NCI-H1417 (cell line): ENCODE measurements at places on chromosomes 3 and 15.

- DNase-seq: no peak
Measured at GRCh38 chr15:32664796-32665195, 23.3 kb downstream of the SCG5 start.

- no peak for DNase-seq
Measured at GRCh38 chr3:60325610-60326170, 925.6 kb downstream of the FHIT start.

GRCh38 chr15:63395730-63396151 lies 14.1 kb upstream of the CA12 start:
- DNase-seq: no peak

GRCh38 chr3:44510000-44510368 lies 32.5 kb upstream of the ZNF445 start:
- no peak for DNase-seq

GRCh38 chr3:117580806-117581205 lies 871.2 kb downstream of the TUSC7 start:
- DNase-seq: no peak

- peak; percentile 21 for DNase-seq
Measured at GRCh38 chr15:57582090-57582489, 9.6 kb upstream of the MYZAP start.

DNA sequence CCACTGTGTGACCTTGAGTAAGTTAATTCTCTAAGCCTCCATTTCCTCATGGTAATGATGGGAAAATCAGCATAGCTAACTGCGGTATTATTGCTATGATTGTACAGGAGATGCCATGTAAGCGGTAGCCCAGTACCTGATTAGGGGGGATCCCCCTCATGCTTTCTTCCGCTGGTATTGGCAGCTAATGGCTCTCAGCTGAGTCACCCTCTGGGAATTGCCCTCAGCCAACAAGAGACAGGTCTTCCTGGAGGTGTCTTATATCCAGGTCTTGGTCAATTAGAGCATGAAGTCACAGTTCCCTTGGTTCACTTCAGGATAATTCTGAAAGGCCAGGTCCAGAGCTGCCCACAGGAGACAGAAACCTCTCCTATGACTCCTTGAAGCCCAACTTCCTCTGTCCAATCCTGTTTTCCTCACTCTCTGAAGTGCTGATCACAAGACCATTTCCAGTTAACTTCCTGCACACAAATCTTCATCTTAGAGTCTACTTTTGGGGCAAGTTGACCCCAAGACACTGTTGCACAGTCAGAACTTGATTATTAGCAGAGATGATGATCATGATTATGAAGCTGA lies 724.7 kb upstream of the ZNF385D start:
- DNase-seq: no peak

DNA sequence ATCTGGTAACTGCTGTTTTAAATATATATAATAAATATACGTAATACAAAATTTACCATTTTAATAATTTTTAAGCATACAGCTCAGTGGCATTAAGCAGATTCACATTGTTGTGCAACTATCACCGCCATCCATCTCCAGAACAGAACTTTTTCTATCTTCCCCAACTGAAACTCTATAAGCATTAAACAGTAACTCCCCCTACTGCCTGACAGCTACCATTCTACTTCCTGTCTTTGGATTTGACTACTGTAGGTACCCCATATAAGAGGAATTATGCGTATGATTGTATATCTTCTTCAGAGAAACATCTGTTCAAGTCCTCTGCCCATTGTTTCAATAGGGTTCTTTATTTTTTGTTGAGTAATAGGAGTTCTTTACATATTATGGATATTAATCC lies 36.8 kb downstream of the EID1 start:
- DNase-seq: no peak

DNA sequence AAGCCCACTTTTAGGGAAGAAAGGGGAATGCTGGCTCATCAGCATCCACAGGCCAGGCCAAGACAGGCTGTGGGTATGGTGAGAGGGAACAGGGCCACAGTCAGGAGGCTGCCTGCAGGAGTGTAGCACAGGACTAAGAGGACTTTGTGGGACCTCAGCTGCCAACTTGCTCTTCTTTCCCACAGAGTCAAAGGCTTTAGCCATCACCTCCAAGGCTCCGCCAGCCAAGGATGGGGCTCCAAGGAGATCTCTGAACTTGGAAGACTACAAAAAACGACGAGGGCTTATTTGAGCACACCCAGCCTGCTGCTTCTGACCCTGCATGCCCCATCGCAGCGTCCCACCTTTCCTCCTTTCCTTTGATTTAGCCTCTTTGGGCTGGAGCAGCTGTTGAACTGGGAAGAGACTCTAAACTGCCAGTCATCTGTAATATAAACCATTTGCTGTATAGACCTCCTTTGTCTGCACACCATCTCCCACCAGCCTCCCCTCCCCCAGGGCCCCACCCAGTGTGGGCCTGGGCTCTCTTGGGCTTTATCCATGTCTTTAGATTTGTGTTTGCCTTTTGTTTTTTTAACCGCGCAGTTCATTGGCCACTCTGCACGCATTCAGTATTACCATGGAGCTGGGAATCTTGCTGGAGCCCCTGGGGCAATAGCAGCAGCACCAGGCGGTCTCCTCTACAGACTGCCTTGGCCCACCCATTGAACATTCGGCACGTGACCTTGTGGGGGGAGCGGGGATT lies 13.1 kb upstream of the ITPKA start:
- DNase-seq: no peak

GRCh38 chr3:36219398-36219797 lies 160.9 kb upstream of the STAC start:
- no peak for DNase-seq

DNA sequence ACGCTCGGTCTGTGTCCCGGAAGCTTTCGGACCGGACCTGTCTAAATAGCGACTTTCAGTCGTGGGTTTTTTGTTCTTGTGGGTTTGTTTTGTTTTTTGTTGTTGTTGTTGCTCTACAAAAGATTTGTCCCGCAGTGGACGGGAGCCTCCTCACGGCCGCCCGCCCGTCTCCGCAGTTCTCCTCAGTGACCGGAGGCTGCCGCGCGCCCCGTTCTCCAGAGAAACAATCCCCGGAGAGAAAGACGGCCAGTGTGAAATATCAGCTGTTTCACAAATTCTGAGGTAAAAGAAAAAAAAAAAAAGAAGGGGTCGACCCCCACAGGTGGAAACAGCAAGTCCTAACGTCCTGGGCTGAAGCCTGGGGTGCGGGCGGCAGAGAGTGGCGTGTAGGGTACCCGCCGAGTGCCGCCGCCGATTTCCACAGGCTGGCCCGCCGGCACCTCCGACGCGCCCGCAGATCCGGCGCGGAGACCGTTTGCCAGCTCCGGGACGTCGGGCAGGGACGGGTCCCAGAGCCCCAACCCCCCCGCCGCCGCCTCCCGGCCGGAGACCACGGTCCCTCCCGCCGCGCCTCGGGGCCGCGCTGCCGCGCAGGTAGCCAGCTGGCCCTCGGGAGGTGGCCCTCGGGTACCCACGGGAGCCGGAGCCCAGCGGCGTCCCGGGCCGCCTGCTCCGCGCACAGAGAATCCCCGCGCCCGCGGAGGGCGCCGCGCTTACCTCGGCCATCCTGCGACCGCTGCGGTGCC lies 478 bp downstream of the BNC1 start:
- DNase-seq: no peak

- no peak for DNase-seq
Measured at GRCh38 chr15:89820666-89821611, 6.3 kb upstream of the ANPEP start.

DNA sequence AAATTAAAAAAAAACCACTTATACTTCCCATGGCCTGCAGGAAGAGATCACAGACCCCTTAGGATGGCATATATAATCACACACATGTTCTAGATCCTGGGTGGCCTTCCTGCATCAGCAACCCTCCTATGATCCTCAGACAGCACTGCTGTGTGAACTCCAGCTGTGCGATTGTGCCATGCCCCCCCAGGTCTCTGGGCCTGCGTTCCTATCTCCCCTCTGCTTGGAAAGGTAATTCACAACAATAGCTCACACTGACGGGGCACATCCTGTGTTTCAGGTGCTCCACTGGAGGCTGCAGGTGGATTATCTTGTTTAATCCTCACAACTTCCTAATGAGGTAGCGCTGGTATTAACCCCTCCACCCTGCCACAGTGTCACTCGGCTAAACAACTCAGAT lies 71.2 kb upstream of the GLCE start:
- DNase-seq: no peak

DNA sequence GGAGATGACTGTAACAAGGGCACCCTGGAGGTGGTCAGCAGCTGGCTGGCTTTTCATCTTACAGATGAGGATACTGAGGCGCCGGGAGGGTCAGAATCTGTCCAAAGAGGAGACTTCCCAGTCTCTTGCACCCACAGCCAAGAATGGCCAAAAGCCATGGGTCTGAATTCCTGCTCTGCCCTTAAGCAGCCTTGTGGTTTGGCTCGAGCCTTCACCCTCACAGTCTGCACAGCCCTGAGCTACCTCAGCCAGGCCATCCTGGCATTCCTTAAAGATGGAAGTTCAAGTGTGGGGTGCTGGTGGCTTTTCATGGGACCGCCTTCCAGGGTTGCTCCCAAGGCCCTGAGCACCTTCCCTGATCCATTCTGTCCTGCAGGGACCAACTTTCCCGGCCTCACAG lies 59.2 kb downstream of the CACNA2D2 start:
- no peak for DNase-seq
